ENCODE measurements at places on chromosomes 7 and 10.

GRCh38 chr7:70733090-70733489 is 398.9 kb upstream of the GALNT17 start:
- no peak for DNase-seq

- no peak for DNase-seq
These were observed 200.3 kb upstream of the ZWINT start for GRCh38 chr10:56561336-56561735.

- DNase-seq: peak; percentile 74
These were observed 26.2 kb downstream of the PWWP2B start for GRCh38 chr10:132422903-132423825.

DNA sequence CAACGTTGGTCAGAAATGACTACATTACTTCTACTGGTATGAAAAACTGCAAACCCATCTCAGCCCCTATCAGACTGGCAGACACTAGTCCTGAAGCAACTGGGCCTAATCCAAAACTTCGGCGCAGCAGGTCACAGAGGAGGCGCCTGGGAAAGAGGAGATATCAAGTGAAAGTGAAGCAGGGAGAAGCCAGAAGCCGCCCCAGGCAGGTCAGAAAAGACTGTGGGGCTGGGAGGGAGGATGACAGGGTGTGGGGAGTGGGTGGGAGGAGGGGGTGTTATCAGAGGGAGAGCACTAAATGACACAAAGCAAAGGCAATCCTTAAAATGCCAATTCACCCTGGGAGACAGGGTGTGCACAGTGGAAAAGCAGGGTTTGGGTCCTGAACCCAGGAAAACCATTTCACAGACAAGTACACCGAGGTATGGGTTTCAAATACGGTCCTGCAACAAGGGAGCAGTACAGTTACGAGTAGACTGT is 731 bp downstream of the CHCHD3 start:
- no peak for DNase-seq

- no peak for DNase-seq
These were observed 49.6 kb downstream of the SHH start for GRCh38 chr7:155762655-155763054.

DNA sequence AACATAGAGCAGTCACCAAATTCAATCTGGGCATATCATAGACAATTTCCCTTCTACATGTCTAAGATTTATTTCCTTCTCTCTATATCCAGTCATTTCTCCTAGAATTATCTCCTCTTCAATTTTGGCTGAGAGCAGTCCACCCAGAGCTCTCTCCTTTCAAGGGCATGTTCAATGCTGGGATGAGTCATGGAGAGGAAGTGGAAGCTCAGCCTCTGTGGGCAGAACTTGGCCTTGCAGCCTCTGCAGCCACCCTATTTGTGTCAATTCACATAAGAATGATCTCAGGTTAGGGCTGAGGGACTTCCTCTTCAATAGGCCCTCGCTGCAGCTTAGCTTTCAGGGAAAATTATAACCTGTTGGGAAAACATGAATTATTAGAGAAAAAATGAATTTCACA is 560.8 kb downstream of the POM121L12 start:
- no peak for DNase-seq

DNA sequence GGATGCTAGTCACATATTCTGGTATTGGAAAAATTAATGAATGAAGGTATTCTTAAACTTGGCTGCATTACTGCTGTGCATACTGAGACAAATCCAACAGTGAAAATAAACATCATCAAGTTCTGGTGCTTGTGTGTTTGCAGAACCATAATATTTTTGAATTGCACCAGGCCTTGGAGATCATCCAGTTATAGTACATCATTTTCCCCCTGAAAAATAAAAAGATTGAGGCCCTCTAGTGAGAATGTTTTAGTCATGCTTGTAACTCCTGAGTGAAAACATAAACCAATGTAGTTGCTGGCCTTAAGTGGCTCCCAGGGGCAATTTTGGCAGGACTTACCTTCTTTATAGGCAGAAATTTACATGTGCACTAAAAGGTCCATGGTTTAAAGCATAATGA is 218.8 kb upstream of the TMEM229A start:
- DNase-seq: no peak

- no peak for DNase-seq
These were observed 83.5 kb downstream of the ZNF777 start for GRCh38 chr7:149377386-149377785.

DNA sequence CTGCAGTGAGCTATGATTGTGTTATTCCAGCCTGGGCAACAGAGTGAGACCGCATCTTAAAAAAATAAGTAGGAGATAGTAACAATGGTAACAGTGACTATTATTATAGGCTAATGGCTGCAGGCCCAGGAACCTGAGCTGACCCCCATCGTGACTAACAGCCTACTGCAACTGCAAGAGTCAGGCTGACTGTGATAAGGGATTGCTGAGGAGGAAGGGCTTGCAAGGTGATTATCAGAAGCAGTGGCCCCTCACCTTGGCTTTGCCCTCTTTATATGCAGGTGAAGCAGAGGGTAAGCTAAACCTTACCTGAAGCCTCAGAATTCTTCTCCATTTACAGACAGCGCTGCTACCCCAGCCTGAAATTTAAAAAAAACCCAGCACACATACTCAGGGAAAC is 83.9 kb upstream of the SDK1 start:
- DNase-seq: no peak

DNA sequence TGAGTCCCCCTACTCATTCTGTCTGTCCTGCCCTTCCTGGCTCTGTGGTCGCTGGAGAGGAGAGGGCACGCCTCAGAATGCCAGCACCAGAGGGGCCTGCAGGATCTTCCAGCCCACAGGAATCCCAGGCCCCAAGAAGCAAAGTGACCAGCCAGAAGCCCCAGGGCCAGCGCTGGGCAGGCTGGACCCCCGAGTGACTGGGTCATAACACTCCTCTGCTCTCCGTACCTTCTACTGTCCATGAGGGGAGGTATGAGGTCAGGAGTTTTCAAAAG is 102.6 kb upstream of the GPR26 start:
- DNase-seq: no peak

All from naive B cell (primary cell).